ENCODE measurements at places on chromosomes 7 and 10.

GRCh38 chr7:3636131-3636860, 335.2 kb downstream of the SDK1 start:
- DNase-seq = no peak

GRCh38 chr10:93299195-93299594, 182.9 kb downstream of the MYOF start:
- DNase-seq = no peak

GRCh38 chr7:573269-573932, 53.8 kb upstream of the PDGFA start:
- peak; percentile 4 for DNase-seq

- no peak for DNase-seq
Measured at GRCh38 chr10:32979041-32979440, 21.0 kb upstream of the ITGB1 start.

- peak; percentile 93 for DNase-seq
Measured at GRCh38 chr10:79070606-79071395, 2.0 kb downstream of the ZMIZ1 start.

DNA sequence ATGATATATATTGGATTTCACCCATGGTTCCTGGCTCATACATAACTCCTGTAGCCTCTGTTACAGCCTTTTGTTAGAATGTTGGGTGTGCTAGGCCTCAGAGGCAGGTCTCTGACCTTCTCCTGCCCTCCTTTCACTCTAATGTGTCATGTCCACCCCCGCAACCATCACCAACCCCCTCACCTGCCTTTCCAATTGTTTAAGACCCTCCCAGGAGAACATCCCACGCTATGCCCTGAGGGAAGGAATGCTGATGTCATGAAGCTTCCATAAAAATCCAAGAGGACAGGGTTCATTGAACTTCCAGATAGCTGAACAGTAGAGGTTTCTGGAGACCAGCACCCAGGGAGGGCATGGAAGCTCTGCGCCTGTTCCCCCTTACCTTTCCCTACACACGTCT, 30.8 kb upstream of the C10orf67 start:
- DNase-seq = no peak

DNA sequence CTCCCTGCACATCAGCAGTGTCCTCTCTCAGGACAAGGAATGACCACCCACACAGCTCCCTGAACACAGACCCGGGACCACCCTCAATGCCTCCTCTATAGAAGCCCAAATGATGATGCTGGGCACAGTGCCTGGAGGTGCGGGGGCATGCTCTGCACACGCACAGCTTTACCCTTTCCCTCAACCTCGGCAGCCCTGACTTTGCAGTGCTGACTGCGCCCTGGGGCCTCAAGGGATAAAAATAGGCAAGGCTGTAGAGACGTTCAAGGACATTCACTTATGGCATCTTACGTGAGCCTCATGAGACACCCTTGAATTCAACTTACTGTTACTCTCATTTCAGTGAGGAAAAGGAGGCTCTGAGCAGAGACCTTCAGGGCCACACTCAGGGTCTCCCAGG, 521.6 kb upstream of the MGMT start:
- DNase-seq = no peak

DNA sequence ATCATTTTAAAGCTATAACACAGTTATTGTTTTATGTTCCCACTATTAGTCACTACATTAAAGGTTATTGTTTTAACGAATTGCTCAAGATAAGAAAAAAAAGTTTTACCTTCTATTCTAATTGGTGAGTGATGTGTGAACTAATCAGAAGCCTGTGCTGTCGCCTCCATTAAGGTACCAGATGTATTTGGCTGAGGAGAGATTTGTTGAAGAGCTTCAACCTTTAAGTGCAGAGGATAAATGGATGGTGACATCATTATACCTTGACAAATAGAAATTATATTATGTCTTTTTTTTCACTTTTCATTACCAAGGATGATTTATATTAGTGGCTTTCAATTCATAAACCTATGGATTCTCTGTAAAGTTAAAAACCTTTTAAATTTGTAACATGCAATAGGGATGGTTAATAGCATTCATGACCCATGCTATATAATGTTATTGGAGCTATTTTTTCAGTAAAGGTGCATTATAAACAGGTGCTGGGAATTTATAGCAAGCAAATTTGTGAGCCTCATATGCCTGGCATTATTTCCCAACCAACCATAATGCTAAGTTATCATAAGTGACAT, 97.0 kb upstream of the NPVF start:
- no peak for DNase-seq

DNA sequence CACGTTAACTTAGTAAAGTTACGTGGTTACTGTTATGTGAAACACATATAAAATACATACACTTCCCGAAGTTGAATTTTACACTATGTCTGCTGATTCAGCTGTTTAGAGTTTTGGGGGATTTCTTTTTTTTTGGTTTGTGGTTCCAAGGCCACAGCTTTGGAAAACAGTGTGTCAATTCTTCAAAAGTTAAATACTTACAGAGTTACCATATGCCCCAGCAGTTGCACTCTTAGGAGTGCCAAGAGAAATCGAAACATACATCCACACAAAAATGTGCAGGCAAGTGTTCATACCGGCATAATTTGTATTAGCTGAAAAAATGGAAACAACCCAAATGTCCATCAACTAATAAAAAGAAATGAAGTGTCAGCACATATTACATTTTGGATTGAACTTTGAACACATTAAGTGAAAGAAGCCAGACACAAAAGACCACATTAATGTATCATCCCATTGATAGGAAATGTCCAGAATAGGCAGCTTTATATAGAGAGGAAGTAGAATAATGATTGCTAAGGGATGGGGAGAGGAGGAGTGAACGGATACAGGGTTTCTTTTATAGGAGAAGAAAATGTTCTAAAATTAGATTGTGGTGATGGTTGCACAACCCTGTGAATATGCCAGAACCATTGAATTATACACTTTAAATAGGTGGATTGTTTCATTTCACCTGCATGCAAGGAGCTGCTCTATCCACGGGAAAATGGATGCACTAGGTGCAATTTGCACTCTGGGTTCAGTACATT, 17.6 kb downstream of the APBB1IP start:
- DNase-seq = no peak

DNA sequence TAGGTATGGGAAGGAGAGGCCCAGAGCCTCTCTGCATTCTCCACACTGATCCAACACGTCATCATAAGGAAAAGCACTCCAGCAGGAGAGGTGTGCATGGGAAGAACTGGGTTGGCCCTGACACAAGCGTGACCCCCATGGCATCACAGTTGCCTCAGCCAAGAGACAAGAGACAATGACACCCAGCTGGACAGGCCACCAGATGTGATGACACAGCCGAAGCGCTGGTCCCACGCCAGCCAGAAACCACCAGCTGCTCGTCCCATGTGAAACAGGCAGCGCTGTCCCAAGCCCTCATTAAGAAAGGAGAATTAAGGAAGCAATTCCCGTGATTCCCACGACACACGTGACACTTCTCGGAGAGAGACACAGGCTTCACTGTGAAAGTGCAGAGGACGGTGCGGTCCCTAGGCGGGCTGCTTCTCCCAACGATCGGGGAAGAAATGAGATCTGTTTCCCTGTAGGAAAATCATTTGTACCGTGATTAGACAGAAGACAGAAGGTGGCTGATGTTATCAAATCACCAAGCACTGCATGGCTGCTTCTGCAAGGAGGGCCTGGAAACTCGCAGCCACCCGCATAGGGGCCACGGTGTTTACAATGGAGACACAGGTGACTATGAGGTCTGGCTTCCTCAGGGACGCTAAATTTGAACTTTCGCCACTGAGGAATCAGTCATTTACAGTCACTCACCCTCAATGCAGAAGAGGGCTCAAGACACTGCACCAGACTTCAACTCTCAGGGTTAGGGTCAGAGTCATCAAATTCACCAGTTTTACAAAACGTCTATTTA, 74.5 kb downstream of the DIP2C start:
- DNase-seq = no peak

- DNase-seq = no peak
Measured at GRCh38 chr10:99266383-99266782, 30.7 kb upstream of the HPSE2 start.

GRCh38 chr10:99828464-99828863, 46.0 kb downstream of the ABCC2 start:
- no peak for DNase-seq
